ENCODE measurements at places on chromosomes 1 and 21. TPM values are rescaled to one million over a fixed set of nuclear protein-coding genes. Genes with fewer than 3 reads are reported as not detected.

DNA sequence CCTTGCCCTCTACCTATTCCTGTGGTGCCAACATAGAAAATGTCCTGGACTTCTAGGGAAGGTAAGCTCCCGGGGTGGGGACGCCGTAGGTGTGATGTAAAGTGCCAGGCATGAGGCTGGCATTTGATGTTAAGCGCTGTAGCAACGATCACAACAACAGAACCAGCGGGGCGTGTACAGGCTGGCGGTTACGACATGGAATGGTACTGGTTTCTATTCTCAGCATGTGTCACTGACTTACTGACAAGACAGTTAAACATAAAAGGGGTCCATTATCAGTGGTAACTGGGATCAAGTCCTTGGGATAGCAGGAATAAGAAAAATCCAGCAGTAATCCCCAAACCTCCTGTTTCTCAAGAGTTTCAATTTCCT lies 58.9 kb downstream of the TGFBR3 start:
- no peak for DNase-seq

- no peak for DNase-seq
Observed at GRCh38 chr1:233868461-233868860, 36.0 kb upstream of the SLC35F3 start.

GRCh38 chr1:23216771-23217420 lies 406 bp downstream of the HTR1D start:
- DNase-seq = no peak

GRCh38 chr1:30052178-30052577 lies 671.2 kb downstream of the MATN1 start:
- no peak for DNase-seq

The LCE2C gene
- not detected for total RNA-seq

The AK4 gene
- 30.3 TPM for total RNA-seq

The LDLRAD1 gene
- total RNA-seq = not detected
